ENCODE measurements at places on chromosomes 7 and 10. TPM values are rescaled to one million over a fixed set of nuclear protein-coding genes. Genes with fewer than 3 reads are reported as not detected.

DNA sequence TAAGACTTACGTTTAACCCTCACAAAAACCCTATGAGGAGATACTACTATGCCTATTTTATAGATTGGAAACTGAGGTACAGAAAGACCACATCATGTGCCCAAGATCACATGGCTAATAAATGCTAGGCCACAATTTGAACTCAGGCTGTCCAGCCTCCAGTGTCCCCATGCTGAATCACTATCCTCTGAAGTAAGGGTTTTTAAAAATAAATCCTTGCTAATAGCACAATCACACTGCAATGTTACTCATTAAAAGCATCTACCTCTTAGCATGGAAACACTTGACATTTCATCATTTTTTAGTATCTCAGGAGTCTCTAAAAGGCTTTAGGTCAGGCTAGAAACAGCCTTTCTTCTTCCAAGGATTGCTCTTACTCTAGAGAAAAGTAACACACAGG, 50.0 kb upstream of the PPP1R3C start:
- H3K4me3 ChIP-seq = no peak overlapping the region
- DNase-seq = no peak
- peaks cover 11% of the 10 kb centered on the region for H3K4me1 ChIP-seq
- H3K27me3 ChIP-seq = peaks cover 8% of the 10 kb centered on the region
- H3K27ac ChIP-seq = no peak overlapping the region

- no peak overlapping the region for H3K27ac ChIP-seq
- H3K36me3 ChIP-seq = peaks cover 2% of the 10 kb centered on the region
- H3K4me1 ChIP-seq = peaks cover 25% of the 10 kb centered on the region
- no peak overlapping the region for H3K4me3 ChIP-seq
Observed at GRCh38 chr7:92696584-92696983, 106.4 kb upstream of the FAM133B start.

DNA sequence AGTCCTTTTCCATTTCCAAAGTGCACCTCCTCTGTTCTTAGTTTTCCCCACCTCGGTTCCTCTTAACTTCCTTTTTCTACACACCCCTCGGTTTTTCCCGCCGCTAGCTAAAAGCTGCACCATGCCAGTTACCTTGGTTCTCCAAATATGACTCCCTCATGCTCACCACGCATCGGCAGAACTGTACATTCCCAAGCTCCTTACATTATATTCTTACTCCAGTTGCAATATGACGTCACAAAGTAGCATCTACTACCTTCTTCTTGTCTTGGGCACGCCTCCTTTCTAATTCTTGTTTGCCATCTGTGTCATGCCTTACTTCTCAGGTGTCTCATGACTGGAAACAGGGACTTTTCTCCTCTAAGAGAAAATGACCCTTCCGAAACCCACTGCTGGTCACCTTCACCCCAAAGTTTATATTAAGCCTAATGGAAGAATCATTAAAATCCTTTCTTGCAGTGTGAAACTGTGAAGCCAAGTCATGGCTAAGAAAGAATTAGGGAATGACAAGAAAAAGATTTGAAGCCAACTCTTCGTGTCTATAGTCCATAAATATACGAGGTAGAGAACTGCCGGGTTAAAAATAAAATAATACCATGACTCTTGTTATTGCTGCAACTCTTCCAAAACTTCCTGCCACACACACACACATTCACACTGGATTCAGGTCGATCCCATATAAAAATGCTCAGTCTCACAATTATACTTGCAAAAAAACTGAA, 1.7 kb downstream of the ESYT2 start:
- H3K4me3 ChIP-seq = peak overlapping the region; percentile 95
- H3K4me1 ChIP-seq = peaks cover 31% of the 10 kb centered on the region
- no peak for DNase-seq
- H3K27me3 ChIP-seq = no peaks in the 10 kb centered on the region

- no peak overlapping the region for H3K4me3 ChIP-seq
- no peaks in the 10 kb centered on the region for H3K27me3 ChIP-seq
- H3K4me1 ChIP-seq = no peaks in the 10 kb centered on the region
- DNase-seq = no peak
- H3K36me3 ChIP-seq = peaks cover 2% of the 10 kb centered on the region
Observed at GRCh38 chr10:57964351-57964750, 303.3 kb downstream of the IPMK start.

GRCh38 chr10:37937864-37938263, 38.6 kb downstream of the ZNF25 start:
- H3K4me3 ChIP-seq = no peak overlapping the region
- H3K27ac ChIP-seq = no peak overlapping the region
- H3K4me1 ChIP-seq = no peaks in the 10 kb centered on the region
- H3K36me3 ChIP-seq = peaks cover 2% of the 10 kb centered on the region
- no peaks in the 10 kb centered on the region for H3K27me3 ChIP-seq
- no peak for DNase-seq

DNA sequence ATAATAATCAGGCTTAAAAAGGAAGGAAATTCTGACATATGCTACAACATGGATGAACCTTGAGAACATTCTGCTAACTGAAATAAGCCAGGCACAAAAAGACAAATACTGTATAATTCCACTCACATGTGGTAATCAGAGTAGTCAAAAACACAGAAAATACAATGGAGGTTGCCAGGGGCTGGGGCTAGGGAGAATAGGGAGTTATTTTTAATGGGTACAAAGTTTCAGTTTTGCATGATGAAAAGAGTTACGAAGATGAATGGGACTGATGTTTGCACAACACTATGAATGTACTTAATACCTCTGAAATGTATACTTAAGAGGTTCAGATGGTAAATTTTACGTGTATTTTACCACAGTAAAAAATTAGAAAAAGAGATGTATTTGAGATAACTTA, 145.6 kb downstream of the DOCK4 start:
- H3K27ac ChIP-seq = no peak overlapping the region
- H3K4me1 ChIP-seq = no peaks in the 10 kb centered on the region
- H3K4me3 ChIP-seq = no peak overlapping the region
- H3K36me3 ChIP-seq = no peaks in the 10 kb centered on the region
- H3K27me3 ChIP-seq = peaks cover 29% of the 10 kb centered on the region

The ANKRD2 gene
- total RNA-seq = not detected

The TRIM74 gene
- total RNA-seq = 1.1 TPM

The PLCE1 gene
- not detected for total RNA-seq

DNA sequence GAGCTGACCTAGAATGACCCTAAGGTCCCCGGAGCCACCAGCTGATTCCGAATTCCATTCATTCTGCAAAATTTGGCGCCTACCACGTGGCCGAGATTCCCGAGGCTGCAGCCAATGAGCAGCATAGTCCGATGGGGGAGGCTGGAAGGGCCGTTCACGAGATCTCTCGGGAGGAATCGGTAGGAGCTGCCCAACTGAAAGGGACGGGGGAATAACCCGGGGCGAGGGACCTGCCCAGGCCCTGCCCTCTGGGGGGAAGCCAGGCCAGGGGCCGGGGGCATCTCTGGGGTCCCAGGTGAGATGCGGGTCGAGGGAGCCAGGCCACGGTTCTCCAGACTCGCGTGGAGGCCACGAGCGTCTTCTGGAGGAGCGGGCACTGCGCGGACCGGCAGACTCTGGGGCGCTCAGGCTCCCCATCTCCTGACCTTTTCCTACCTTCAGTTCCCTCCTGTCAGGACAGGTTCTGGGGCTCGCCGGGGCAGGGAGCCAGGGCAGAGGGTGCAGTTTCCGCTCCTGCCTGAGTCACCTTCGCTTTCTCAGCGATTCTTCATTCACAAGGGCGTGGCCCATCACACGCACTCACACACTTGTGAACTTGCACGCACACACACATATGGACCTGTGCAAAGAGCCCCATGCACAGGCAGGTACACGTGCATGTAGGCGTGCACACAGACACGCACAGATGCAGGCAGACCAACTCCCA, 173.4 kb downstream of the RNF216 start:
- H3K27ac ChIP-seq = peak overlapping the region; percentile 43
- no peaks in the 10 kb centered on the region for H3K27me3 ChIP-seq
- H3K4me3 ChIP-seq = no peak overlapping the region
- H3K4me1 ChIP-seq = peaks cover 2% of the 10 kb centered on the region

DNA sequence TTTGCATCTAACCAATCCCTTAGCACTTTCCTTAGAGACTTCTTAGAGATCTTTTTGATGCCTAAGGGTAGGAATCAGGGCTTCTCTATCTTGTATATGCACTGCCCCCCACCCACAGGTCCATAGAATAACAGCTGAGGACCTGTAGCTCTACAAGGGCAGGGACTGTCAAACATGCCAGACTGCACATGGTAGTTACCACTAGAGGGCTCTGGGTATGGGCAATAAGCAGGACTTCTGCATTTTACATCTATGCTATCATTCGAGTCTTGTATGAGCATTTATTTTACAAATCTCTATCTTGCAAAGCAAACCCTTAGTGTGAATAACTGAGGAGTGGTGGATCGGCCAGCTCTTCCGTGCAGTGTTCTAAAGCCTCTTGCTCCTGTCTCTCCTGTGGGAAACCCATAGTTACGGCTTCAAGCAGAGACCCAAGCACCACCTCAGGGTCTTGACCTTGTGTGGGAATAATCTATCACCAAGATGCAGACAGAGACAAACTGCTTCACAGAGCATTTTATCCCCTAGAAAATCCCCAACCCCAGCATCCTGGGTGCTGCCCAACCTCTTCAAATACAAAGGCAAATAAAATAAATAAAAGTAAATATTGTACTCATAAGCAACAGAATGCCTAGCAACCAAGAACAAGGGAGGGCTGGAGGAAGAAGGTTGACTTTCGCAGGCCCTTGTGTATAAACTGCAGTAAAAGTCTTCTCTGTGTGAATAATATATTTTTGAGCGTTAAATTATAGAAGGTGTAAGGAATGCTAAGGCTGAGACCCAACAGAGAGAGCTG, 219.3 kb downstream of the WDR11 start:
- H3K27me3 ChIP-seq = peaks cover 19% of the 10 kb centered on the region
- no peaks in the 10 kb centered on the region for H3K4me1 ChIP-seq
- peaks cover 2% of the 10 kb centered on the region for H3K36me3 ChIP-seq
- no peak overlapping the region for H3K27ac ChIP-seq

DNA sequence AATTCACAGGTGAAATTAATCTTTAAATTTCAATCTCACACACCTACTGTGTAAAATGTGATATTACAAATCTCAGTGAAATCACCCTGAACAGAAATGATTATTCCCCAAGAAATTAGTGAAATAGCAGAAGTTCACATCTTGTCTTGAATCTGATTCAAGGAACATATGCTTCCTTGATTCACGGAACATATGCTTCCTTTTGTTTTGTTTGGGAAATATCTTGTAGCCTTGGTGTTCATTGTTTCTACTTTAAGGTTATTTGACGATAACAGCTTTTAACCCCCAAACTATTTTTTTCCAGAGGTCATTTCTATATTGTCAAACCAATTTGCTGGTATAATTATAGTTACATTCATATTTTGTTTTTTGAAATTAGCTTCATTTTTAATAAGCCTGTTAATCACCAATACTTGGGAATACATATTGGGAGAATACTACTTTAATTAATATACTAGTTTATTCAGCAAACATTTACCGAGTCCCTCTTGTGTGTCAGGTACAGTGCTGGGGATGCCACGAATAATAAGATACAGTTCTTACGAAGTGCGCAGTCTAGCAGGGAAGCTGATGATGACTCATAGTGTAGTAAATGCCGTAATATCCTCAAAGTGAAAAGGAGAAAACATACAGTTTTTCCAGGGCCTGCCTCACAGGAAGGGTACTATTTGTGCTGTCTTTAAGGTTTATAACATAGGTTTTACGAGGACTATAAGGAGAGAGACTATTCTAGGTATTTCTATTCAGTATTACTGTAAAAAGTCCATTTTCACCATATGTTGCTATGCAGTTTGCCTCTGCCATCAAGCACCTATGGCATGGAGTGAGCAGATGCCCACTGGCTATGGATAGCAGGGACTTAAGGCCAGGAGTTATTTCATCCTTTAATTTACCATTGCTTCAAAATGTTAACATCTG, 32.5 kb downstream of the PRKAR2B start:
- H3K27me3 ChIP-seq = peaks cover 7% of the 10 kb centered on the region
- DNase-seq = no peak
- H3K4me1 ChIP-seq = peaks cover 3% of the 10 kb centered on the region
- peaks cover 3% of the 10 kb centered on the region for H3K36me3 ChIP-seq

GRCh38 chr7:121126801-121127534, 138.5 kb downstream of the CPED1 start:
- no peak overlapping the region for H3K27ac ChIP-seq
- no peak overlapping the region for H3K4me3 ChIP-seq

GRCh38 chr10:1408651-1409367, 328.5 kb downstream of the ADARB2 start:
- H3K4me3 ChIP-seq = no peak overlapping the region
- H3K4me1 ChIP-seq = no peaks in the 10 kb centered on the region
- peaks cover 2% of the 10 kb centered on the region for H3K36me3 ChIP-seq
- no peak overlapping the region for H3K27ac ChIP-seq
- peaks cover 46% of the 10 kb centered on the region for H3K27me3 ChIP-seq
- DNase-seq = no peak

DNA sequence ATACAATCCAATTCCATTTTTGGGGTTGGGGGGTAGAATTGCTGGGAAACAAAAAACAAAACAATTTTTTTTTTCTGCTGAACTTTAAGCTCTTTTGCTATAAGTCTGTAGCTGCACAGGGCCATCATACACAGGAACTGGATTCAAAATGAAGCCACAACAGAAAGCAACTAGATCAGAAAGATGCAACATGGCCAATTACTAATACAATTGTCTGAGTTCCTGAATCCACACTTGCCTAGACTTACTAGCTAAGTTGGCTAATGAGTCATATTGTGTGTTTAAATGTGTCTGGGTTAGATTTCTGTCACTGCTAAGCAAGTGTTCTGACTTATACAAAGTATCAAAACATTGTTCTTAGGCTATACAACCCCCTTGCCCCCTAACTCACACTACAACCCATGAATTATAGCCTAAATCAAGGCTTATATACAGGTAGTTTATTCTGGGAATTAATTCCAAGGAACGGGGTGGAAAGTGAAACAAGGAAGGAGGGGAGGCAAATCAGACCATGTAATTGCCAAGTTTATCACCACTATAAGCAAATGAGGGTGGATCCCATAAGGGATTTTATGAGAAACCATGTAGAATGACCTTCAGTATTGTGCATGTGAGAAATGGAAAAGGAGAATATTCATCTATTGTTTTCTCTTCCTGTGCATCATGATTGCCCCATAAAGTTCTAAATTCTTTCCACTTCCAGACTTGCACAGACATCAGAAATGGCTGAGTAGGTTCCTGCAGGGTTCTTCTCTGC, 337.9 kb upstream of the SORCS1 start:
- no peaks in the 10 kb centered on the region for H3K4me1 ChIP-seq
- H3K27me3 ChIP-seq = no peaks in the 10 kb centered on the region
- DNase-seq = no peak
- H3K4me3 ChIP-seq = no peak overlapping the region
- no peak overlapping the region for H3K27ac ChIP-seq
- no peaks in the 10 kb centered on the region for H3K36me3 ChIP-seq

The TMEM229A gene
- total RNA-seq = not detected

The C10orf105 gene
- 0.37 TPM for total RNA-seq

DNA sequence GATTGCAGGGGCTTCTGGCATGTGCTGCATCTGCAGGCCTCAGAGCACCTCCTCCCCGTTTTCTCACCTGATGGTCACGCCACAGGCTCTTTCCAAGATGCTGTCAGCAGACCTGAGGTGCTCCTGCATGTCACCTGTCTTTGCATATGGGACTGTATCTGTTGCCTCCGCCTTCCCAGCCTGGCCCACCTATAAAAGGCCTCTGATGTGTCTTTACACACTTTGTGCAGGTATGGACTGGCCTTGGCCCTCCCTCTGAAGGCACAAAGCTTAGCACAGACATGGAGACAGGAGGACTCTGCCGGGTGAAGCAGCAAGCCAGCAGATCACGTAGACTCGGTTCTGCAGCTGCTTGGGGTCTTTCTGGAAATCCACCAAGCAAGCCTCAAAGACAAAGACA, 220.9 kb upstream of the PPP2R2D start:
- peaks cover 4% of the 10 kb centered on the region for H3K27me3 ChIP-seq
- no peaks in the 10 kb centered on the region for H3K36me3 ChIP-seq
- H3K4me1 ChIP-seq = no peaks in the 10 kb centered on the region
- no peak overlapping the region for H3K27ac ChIP-seq

GRCh38 chr10:48456361-48456804, 148.5 kb downstream of the ARHGAP22 start:
- no peak overlapping the region for H3K4me3 ChIP-seq
- peaks cover 4% of the 10 kb centered on the region for H3K27me3 ChIP-seq
- no peaks in the 10 kb centered on the region for H3K36me3 ChIP-seq

The EBF3 gene
- total RNA-seq = not detected

The PRKAG2 gene
- total RNA-seq = 51.8 TPM

Measured in T-helper 17 cell (primary cell).